Renal pelvis (tissue), 12 donors: ENCODE measurements at places on chromosomes 5 and 9. TPM values are rescaled to one million over a fixed set of nuclear protein-coding genes. Genes with fewer than 3 reads are reported as not detected.

GRCh38 chr5:150486402-150487198, 21.3 kb upstream of the NDST1 start:
- DNase-seq = peak; percentile 84

DNA sequence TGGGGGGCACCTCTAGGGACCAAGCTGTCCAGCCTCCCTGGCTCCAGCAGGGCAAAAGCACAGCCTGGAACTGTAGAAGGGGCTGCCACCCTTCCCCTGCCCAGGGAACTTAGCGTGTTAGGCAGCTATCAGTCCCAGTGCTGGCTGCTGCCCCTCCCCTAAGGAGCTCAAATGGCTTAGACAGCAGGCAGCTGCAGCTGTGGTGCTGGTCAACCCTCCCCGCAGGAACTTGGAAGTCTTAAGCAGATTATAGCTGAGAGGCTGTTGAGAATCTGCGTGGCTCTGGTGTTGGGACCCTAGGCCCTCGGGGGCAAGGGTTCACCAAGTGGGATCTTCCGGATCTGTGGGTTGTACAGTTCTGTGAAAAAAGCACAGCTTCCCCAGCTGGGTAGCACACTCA, 536.5 kb upstream of the CDH10 start:
- no peak for DNase-seq

- peak; percentile 96 for DNase-seq
Measured at GRCh38 chr9:86854898-86855523, 92.3 kb downstream of the GAS1 start.

GRCh38 chr5:126280846-126281245, 142.4 kb upstream of the GRAMD2B start:
- no peak for DNase-seq

DNA sequence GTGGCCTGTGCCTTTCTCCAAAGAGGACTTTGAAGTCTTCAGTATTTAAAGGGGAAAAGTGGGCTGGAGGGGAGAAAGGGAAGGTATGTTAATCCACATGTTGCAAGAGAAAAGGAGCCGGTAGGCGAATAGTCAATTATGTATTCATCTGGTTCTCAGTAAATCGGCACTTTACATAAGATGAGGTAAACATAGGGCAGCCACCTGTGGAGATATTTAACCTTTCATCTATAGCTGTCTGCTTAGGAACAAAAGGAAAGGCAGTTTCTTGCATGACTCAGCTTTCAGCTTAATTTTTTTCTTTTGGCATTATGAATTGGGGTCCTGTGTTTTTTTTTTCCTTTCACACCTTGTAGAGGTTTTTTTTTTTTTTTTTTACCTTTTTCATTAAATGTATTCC, 42.2 kb downstream of the FGD3 start:
- DNase-seq = no peak

DNA sequence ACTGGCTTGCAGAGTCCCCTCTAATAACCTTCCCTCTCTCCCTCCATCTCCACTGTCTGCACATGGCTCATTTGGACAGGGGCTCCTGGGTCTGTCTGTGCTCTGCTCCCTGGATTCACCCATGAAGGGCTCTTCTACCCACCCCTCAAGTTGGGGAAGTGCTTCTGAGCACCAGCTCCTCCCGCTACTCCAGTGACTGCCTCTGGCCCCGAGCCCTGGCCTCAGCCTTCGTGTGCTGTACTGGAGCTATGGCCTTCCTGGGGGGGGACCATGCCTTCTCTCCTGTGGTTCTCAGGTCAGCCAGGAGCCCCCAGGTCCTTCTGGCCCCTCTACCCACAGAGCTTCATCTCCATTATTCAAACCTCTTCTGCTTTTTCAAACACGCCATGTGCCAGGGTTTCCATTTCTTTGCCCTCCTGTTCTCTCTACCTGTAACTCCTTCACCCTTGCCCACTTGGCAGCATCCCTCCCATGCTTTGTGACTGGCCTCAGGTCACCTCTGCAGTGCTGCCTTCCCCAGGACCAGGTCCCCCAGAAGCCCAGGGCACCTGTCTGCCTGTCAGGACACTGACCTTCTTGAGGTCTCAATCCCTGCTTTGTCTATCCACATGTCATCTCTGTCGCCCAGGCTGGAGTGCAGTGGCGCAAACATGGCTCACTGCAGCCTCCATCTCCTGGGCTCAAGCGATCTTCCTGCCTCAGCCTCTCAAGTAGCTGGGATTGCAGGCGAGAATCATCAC, 9.5 kb downstream of the SH3PXD2B start:
- no peak for DNase-seq

- DNase-seq = no peak
Measured at GRCh38 chr9:14524873-14525515, 168.2 kb downstream of the ZDHHC21 start.

The IQGAP2 gene
- polyA plus RNA-seq = 55.1 TPM

The MAN2A1 gene
- polyA plus RNA-seq = 72.6 TPM

The NUTM2F gene
- not detected for polyA plus RNA-seq

The ACTL7B gene
- polyA plus RNA-seq = not detected
